GM13977 (cell line): ENCODE measurements at places on chromosomes 3 and 15.

DNA sequence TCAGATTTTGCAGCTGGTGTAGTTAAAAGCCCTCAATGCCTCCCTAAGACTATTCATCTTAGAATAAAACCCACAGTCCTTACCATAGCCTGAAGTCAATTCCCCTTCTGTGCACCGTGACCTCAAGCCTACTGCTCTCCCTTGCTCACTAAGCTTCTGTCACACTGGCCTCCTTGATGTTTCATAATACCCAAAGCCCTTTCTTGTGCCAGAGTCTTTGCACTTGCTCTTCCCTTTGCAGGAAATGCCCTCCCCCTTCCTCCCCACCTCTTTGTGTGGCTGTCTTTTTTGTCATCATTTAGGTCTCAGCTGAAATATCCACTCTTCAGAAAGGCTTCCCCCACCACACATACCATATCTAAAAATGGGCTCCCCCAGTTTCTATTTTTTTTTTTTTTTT, 4.2 kb upstream of the PLEKHO2 start:
- no peak for DNase-seq

DNA sequence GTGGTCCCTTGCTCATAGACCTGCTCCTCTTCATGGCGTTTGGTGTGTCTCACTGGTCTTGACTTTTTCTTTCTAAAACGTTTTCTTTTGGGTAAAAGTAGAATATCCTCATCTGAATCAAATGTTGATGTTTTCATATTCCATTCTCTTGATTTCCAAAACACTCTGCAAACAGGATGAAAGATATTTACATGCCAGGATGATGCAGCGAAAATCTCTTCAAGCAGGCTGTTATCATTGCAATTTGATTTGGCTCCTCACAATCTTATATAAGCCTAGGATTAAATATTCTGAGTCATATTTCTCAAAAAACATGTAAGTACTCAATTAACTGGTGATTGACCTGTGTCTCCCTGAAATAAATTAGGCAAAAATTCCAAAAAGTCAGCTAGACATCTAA, 10.1 kb downstream of the PP2D1 start:
- DNase-seq, result no peak

- no peak for DNase-seq
These were observed 136.0 kb downstream of the HCN4 start for GRCh38 chr15:73232776-73233175.

- DNase-seq, result no peak
These were observed 158.7 kb upstream of the SLCO3A1 start for GRCh38 chr15:91694831-91695210.

GRCh38 chr3:182212479-182213076, 500.9 kb downstream of the SOX2 start:
- no peak for DNase-seq

DNA sequence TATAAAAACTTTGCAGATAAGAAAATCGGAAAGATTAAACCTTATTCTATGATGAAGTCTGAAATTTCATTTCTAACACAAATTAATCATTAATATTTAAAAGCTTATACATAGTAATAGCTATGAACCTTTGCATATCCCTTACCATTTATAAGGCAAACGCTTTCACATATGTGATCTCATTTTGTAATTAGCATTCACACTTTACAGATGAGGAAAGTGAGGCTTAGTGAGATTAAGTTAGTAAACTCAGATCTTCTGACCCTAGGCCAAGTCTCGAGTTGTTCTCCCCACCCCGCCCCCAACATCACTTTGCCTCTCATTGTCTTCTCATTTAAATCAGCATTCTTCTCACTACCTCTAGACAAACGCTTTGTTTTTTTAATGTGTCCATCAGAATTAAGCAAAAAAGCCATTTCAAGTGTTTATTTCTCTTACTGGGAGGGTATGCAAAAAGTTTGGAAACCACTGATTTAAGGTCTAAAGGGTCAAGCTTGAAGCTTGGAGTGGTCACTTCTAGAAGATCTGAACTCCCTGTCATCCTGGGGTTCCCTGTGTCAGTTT, 172.9 kb upstream of the BCL6 start:
- no peak for DNase-seq

- DNase-seq, result no peak
These were observed 6.8 kb downstream of the H1-8 start for GRCh38 chr3:129549805-129550204.

DNA sequence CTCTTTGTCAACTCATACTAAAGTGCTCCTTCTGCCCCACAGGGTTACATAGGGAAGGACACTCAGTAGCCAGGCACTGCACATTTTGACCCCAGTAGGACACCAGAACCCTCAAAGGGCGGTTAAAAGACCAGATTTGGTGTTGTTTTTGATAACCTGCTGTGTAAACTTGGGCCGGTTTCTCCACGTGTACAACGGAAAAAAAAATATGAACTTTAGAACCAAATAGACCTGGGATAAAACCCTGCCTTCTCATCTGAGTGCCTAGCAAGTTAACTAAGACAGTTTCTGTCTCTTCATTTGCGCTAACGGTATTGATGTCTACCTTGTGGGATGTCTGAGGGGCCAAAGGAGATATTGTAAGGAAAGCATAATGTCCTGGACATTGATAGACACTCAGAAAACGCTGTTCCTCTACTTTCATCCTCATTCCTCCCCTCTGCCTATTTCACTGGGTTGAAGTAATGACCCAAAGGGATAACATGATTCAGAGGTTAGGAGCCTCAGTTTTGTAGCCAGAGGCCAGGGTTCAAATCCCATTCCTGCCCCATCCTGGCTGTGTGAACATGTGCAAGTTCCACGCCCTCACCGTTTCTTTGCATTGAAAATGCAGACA, 155.9 kb upstream of the LPP start:
- no peak for DNase-seq

DNA sequence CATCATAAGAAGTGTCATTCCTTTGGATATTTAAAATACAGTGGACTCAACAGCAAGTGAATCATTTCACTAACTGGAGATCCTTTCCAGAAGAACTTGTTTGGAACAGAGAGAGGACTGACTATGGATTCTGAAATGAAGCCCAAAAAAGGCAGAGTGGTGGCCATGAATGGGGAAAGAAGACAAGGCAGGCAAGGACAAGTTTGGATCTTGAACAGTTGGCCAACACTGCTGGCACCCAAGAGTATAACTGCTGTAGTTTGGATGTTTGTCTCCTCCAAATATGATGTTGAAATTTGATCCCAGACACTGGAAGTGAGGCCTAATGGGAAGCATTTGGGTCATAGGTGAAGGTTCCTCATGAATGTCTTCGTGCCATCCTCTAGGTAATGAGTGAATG, 686.9 kb downstream of the GRM7 start:
- no peak for DNase-seq

GRCh38 chr15:89441295-89441812, 55.0 kb downstream of the RHCG start:
- peak; percentile 88 for DNase-seq

DNA sequence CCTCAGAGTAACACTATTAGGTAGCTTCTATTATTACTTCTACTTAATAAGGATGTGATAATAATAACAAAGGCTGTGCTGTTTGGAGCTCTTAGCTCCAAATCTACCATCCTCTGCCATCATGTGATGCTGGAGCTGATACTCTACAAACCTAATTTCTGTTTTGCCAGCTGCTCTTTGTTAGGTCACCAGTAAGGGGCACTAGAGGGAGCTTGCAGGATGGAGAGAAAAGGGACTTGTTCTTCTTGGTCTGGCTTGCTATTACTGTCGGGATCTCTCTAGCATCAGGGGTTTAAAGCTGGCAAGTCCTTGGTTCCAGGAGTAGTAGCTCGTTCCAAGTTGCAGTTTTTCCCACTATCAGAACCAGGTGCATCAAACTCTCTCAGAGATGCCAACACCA, 194.9 kb upstream of the KBTBD8 start:
- no peak for DNase-seq

- DNase-seq, result no peak
These were observed 140.7 kb downstream of the BCHE start for GRCh38 chr3:165696496-165696895.

GRCh38 chr15:39331584-39331983, 249.3 kb upstream of the THBS1 start:
- DNase-seq, result no peak

- no peak for DNase-seq
These were observed 19.0 kb downstream of the PLS1 start for GRCh38 chr3:142615171-142615570.

DNA sequence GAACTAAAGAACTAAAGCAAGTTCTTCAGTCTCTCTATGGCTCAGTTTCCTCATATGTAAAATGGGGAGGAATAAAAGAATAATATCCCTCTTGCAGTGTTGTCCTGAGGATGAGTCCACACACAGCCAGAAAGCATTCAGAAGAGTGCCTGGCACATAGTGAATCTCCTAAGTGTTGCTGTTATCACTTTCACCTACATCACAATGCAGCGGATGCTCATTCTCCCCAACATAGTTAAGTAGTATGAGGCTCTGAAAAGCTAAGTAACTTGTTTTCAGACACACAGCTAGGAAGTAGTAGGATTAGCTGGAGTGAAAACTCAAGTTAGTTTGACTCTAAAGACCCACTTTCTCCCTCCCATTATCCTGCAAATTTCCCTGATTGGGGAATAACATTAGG, 9.1 kb upstream of the USP3 start:
- no peak for DNase-seq

DNA sequence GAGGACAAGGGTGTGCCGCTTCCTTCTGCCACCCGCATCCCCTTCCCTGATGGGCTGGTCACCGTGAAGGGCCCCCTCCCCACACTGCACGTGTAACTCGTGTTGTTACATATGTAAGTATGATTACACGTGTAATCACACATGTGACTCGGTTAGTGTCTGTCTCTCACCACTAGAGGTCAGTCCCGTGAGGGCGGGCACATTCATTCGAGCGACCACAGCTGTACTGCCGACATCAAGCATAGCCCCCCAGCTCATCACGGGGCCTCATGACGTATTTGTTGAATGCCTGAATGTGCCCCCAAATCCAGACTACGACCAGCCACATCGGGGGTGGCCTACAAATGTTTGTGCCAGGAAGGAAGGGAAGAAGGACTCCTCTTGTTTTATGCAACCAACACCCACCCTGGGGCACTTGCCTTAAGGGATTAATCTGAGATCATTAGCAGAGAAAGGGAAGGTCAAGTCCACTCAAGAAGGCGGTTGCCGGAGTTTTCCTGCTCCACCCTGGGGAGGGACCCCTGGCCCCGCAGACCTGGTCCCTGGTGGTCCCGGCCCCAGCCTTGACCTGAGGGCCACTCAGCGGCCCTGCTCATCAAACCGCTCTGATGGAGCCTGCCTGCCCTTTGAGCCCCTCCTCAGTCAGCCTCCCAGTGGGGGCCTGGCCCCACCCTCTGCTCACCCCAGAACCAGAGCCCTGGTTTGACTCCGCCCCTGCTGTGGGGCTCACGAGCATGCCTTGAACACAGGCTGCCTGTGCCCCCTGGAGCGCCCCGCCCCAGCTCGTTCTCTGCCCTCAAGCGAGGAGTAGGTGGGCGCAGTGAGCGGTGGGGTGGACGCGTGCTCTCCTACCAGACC, 52.8 kb downstream of the RGMA start:
- DNase-seq, result peak; percentile 88

GRCh38 chr3:69191516-69191915, 69.1 kb upstream of the LMOD3 start:
- no peak for DNase-seq

DNA sequence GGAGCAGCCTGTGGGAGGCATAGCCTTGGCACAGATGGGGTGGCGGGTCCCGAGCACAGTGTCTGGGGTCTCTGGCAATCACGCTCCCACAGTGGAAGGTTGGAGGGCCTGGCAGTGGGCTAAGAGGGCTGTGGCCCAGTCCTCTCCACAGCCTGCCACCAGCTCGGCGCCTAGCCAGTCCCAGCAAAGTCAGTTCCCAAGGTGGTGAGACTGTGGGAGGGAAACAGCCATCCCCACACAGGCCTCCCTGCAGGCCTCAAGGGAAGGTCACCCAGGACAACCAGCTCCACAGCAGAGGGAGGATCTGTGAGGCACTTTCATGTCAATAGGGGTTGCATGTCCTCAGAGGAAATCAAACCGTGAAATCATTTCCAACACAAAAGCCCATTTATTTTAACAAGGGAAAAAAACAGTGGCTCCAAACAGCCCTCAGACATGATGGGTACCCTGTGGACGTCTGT, 27.6 kb upstream of the LIMD1 start:
- no peak for DNase-seq

DNA sequence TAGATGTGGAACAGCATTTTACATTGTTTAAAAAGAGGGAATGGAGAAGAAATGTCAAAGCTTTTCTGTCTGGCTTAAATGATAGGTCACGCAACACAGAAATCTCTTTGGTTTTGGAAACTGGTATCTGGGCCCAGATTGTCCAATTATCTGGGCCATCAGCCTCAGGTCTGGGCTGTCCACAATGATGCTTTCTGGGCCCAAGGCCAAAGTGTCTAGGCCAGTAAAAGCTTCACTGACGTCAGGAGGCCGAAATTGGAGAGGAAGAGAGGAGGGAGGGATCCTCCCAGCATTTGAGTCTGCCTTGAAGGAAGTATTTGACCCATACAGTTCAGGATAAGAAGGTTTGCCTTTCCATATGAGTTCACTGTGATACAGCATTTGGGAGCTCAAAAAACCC, 60.7 kb upstream of the ALDH1A3 start:
- DNase-seq, result no peak
